ENCODE measurements at places on chromosomes 1 and 21.

DNA sequence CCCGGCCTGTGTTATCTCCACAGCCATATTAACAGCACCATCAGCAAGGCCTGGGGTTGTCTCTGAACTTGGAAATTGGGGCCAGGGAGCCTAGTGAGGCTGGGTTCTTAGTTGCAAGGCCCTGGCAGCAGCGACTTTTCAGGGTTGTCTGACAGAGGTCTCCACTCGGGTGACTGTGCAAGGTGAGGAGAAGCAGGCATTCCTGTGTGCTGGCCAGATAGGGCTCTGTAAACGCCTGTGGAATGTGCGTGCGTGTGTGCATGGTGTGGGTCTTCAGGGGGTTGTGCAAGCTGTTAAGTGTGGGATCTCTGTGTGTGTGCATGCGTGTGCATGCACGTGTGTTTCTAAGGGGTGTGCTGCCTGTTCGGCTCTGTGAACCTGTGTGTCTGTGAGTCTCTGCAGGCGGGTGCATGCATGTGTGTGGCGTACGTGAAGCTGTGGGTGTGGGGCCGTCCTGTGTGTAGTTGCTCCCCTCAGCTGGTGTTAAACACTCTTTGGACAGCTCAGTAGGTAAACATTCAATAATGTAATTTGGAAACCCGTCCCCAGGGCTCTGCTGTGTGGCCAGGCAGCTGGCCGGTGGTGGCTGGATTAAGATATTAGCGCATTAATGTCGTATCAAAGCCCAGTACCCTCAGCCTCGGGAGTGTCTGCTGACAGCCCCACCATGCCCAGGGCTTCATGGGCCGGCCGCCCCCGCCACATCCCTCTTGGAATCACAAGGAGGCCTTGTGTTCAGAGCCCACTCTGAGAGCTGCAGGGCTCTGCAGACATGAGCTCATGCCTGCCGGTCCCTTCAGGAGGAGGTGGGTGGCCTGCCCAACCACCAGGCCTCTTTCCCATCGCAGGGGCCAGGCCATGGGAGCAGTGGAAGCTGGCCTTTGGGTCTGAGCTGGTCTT lies 189.9 kb downstream of the FOXD2 start:
- no peak for DNase-seq

GRCh38 chr1:2314803-2315673 lies 76.3 kb downstream of the MORN1 start:
- peak; percentile 42 for DNase-seq

DNA sequence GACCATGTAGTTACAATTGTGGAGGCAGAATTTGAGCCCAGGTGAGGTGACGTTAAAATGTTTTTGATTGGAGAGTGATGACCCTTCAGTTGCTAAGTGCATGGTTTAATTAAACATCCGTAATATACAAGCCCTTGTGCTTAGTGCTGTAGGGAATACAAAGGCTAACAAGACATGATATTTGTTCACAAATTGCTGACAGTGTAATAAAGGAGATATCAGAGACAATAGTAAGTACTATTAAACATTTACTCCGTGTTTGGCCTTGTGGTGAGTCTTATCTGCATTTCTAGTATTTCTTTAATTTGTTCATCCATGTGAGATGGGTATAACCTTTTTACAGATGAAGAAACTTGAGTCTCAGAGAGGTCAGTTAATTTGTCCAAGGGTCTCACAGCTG lies 37.9 kb downstream of the RLF start:
- no peak for DNase-seq

GRCh38 chr21:43740497-43741156 lies 21.7 kb downstream of the PDXK start:
- DNase-seq, result no peak

DNA sequence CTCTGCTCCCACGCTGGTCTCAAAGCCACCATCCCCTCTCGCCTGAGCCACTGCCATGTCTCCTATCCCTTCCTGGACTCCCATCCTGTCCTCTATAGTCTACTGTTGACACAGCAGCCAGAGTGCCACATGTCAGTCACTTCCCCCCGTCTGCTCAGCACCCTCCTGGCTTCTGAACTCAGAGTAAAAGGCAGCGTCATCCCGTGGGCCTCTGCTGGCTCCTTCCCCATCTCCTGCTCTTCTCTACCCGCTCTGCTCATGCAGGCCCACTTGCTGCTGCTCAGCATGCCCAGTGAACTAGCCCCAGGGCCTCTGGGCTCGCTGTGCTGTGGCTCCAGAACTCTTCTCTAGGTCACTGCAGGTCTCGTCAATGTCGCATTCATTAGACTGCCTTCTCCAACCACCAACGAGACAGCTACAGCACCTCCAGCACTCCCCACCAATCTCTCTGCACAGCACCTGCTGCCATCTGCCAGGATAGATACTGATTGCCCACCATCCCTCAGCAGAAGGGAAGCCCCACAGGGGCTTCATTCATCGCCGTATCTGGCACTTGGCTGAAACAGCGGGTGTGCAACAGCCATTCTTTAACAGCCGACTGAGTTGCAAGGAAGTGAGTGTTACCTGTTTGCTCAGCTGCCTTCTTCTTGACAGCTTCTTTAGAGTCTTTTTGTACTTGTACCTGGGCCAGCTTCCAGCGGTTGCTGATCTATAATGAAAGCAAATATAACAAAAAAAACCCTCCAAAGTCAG lies 11.8 kb upstream of the SRM start:
- DNase-seq, result no peak

GRCh38 chr1:190159146-190159545 lies 318.5 kb downstream of the BRINP3 start:
- DNase-seq, result no peak

- peak; percentile 53 for DNase-seq
Measured at GRCh38 chr1:207885129-207886032, 25.5 kb downstream of the CD34 start.

Data from activated T-helper 2 cell treated with anti-CD3 and anti-CD28 coated beads, Interferon-gamma antibody, Interleukin-2, Interleukin-4, amounts not matched to agents 10 μg/mL and 5 μg/mL and 100 μg/mL, durations not matched to agents 14 hours and 24 hours and 36 hours (primary cell).